ENCODE measurements at places on chromosomes 6 and 20.

- no peak for DNase-seq
These were observed 495.2 kb upstream of the FLRT3 start for GRCh38 chr20:14832630-14833029.

DNA sequence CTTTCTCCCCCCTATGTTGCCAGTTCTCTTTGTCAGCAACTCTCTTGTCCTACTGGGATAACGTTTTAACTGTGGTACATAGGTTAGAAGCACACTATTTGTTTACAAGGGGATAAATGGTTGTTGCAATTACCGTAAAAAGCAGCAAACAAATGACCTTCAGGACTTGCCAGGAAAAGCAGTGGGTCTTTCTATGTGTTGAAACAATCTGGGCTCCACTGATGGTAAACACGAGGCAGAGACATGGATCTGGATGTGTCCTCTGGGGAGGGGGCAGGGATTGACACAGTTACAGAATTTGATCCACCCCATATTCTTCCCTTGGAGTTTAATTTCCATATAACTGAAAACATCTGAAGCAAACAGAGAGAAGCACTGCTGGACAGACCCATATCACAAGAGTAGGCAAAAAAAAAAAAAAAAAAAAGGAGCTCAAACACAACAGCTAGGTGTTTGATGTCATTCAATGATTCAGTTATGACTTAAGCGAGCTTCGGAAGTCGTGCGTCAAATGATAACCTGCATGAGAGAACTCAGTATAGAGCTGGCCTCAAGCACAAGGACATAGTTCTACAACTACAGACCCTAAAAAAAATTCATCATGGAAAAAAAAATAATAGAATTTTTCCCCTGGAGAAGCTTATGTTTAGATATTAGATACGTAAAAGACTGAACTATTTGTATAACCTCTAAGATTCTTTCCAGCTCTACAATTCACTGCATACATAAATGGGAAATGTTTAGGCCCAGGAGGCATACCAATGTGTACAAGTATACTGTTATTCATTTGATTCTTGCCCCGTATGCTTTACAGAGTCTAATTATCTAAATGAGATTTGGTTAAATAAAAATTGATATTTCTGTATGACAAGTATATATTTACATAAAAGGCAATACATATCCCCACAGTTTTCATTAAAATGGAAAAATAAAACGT lies 127.7 kb downstream of the ALDH8A1 start:
- DNase-seq, result no peak

DNA sequence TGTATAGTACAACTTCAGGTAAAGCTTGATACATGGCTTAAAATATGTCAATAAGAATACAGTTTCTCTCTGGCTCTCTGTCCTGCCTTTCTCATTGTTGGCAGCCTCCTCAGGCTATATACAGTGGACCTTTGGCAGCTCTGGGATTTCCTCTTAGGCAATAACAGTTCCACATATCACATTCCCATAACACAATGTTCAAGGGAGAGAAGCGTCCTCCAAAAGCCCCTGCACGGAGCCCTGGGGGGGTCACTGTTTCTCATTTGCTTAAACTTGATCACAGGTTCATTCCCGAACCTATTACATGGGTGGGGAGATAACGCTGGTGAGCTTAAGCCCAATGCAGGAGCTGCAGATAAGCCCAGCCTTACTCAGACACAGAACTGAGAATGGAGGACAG lies 4.4 kb upstream of the FLRT3 start:
- no peak for DNase-seq

DNA sequence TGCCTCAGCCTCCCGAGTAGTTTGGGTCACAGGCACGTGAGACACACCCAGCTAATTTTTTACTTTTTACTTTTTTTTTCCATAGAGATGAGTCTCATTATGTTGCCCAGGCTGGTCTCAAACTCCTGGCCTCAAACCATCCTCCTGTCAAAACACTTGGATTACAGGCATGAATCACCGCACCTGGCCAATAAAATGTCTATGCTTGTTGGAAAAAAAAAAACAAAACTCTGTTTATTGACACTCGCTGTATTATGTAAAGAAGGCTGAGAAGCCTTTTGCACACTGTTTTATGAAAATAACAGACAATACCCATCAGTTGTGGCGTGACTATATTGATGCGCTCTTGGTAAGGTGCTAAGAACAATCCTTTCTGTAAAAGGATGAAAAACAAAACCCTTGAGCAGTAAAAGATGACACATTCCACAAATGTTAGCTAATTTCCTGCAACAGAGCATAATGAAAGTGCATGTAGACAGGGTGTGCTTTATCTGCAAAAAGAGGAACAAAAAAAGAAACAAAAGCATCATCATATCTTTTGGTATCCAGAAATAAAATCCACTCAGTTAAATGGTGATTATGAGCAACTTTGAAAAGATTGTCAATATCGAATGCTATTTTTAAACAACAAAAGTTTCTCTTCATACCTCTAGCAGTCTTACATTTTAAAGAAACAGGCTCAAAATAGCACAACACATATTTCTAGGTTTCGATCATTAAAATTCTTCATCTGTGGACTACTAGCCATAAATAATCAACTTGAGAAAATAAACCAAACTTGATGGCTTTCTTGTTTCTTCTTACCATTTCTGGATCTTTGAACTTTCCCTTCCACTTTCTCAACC lies 108.3 kb upstream of the PHACTR1 start:
- no peak for DNase-seq

DNA sequence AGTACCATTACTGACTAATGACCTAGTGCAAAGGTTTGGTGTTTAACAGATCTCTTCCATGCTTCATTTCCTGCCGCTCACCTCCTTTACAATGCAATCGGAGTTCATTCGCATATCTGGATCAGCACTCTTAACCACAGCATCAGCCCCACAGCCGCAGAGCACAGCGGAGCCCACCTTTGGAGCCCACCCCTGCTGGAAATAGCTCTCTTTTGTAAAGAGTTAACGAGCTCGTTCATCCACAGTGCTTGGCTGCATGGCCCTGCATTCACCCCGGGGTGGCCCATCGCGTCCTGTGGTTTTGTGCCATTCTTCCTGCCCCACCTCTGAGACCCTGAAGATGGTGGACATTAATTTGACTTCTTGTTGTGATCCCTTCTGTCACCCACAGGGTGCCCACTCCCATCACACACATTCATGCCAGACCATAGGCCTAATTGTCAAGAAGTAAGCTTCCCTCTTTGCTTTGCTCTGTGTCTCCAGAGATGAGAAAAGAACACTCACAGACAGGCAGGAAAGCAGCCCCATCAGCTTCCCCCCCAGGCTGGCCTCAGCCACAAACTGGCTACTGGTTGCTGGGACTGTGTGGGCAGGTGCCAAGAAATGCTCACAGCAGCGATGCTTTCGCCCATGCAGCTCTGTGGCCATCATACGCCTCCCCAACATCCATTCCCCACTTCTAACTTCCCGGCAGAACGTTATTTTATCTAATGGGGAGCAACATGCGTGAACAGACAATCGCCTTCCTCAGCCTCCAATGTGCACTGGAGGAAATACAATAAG lies 167.0 kb downstream of the LRFN2 start:
- DNase-seq, result no peak

DNA sequence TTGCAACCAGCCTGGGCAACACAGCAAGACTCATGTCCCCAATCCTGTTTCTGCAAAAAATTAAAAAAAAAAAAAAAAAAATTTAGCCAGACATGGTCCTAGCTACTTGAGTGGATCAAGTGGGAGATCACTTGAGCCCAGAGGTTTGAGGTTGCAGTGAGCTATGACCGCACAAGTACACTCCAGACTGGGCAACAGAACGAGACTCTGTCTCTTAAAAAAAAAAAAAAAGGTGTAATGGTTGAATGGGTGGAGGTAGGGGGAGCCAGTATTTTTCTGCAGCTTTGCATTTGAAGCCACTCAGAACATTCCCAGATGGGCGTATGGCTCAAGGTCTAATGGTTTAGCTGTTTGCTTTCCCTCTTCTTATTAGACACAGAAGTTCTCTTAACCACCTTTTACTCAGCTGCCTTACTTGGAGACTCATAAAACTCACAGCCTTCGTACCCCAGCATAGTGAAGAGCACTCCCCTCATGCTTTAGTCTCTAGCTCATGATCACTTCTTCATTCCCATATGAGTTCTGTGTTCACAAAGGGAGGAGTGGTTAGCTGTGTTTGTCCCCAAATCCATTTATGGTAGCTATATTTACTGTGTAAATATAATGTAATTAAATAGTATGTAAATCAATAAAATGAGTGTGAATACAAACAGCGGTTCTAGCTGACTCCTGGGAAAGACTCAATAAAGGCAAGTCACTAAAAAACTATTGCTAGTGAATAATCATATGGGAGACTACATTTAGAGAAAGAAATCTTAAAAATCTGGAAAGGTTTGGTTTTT lies 9.0 kb downstream of the FKBP1A start:
- DNase-seq, result no peak

- DNase-seq, result no peak
These were observed at the start of gene MUC22 for GRCh38 chr6:31010393-31011060. Gene MUC22, plus strand, starts transcription at chr6:31010474. Its CDS starts 233 bp downstream, at chr6:31010707.

- DNase-seq, result no peak
These were observed 97.4 kb downstream of the SNX5 start for GRCh38 chr20:17871181-17871580.

DNA sequence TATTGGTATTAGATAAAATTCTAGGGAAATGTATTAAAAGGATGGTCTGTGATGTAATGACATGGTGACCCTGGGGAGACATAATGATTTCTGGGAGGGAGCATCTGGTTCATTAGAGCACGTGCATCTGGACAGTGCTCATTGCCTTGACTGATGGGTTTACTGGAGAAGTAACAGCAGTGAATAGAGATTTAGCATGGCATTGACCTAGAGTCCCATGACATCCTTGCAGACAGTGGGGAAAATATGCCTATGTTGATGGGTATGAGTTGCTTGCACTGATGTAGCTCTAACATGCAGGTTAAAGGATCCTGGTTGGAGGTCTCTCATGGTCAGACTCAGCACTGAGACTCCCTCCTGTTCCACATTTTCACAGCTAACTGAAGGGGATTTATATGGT lies 164.1 kb upstream of the OLIG3 start:
- DNase-seq, result no peak

DNA sequence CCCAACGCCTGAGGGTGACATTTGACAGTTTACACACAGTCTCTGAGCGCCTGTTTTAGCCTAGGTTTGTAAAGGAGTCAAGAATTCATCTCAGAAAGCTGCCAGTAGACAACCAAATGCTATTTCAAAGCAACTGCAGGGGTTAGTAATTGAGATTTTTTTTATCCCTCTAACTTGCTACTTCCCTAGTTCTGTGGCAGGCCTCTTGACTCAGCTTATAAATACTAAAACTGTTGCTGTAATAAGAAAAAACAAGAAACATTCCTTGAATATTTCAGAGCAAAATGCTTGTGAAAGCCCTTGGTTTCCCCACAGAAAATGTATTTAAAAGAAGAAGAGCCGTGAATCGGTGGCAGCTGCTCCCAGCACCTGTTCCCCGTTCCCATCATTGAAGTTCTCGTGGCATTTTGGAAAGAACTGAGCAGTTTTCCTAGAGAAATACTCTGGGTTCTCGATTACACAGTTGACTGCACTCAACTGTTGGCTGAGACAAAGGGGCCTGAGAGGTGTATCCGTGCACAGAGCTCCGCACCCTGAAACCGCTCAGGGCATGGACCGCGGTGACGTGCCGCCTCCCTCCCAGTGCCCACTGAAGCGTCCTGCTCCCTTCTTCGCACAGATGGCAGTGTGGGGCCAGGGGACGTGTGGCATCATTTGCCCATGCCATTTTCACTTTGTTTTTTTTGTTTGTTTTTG lies 20.9 kb downstream of the DLL1 start:
- no peak for DNase-seq

- peak; percentile 65 for DNase-seq
These were observed 55.7 kb upstream of the PRND start for GRCh38 chr20:4666001-4666479.

GRCh38 chr6:135673501-135674309 lies 176.2 kb upstream of the AHI1 start:
- no peak for DNase-seq

GRCh38 chr6:27144740-27145079 lies 102.8 kb upstream of the PRSS16 start:
- DNase-seq, result no peak

GRCh38 chr20:33677991-33678702 lies 3.9 kb upstream of the NECAB3 start:
- DNase-seq, result no peak

GRCh38 chr6:169370666-169371343 lies 117.2 kb upstream of the THBS2 start:
- DNase-seq, result no peak

GRCh38 chr20:62970307-62971210 lies 18.1 kb downstream of the SLC17A9 start:
- no peak for DNase-seq

- no peak for DNase-seq
These were observed 31.8 kb upstream of the DLGAP4 start for GRCh38 chr20:36274181-36274841.

DNA sequence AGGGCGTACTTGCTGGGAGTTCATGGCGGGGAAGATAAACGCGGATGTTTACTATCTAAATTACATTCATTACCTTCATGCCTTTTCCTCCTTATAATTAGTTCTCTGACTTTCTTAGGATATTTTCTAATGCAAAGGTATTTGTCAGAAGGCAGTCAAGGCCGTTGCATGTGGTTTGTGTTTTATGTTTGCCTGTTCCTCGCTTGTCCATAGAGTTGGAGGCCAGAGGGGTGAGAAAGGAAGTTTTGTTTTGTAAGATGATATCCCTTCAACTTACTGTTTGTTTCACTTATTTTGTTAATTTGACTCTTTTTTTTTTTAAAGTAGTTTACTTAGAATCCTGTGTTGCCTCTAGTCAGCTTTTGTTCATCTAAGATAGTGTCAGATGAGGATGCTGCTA lies 4.0 kb upstream of the CCN2 start:
- no peak for DNase-seq

DNA sequence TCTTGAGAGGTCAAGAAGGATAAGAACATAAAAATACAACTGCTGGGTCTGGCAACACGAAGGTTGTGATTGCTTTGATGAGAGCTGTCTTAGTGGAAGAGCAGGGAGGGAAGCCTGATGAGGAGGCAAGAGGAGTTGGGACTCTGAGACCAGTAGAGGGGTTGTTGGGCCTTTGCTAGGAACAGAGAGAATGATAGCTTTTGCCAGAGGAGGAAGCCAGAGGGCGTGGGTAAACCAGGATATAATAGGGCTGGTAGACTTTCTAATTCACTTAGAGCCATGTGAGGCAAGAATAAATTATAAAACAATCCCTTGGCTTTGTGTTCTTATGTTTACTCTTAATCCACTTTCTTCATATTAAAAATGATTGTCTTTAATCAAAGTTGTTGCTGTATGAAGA lies 78.6 kb downstream of the RCAN2 start:
- no peak for DNase-seq

- no peak for DNase-seq
These were observed 98.3 kb downstream of the PREX1 start for GRCh38 chr20:48729538-48729937.

- no peak for DNase-seq
These were observed 60.8 kb downstream of the SLC35D3 start for GRCh38 chr6:136982928-136983327.

GRCh38 chr6:100130630-100131029 lies 136.6 kb upstream of the MCHR2 start:
- no peak for DNase-seq

DNA sequence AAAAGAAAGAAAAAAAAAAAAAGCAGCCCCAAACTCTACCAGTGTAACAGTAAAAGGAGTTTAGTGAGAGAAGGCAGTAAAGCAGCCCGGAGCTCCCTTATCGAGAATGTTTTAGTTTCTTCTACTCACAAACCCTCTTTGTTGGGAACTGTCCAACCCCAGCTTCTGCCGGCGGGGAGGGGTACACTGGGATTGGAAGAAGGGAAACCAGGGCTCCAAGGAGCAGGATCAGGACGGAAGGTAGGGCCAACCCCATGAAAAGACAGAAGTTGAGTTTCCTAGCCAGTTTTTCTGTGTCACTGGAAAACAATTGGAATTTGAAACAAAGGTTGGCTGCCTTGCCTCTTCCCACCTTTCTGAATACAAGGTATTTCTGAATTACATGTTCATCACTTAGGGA lies 66.0 kb downstream of the KIZ start:
- DNase-seq, result no peak

All from T-helper 22 cell (primary cell).